A549 (cell line): ENCODE measurements at places on chromosomes 13 and 19. TPM values are rescaled to one million over a fixed set of nuclear protein-coding genes. Genes with fewer than 3 reads are reported as not detected.

IZUMO1 gene
- polyA plus RNA-seq: not detected in 3 replicates

SLC17A7 gene
- polyA plus RNA-seq: 0.35 to 0.44 TPM (median 0.39 TPM) in 3 replicates

CCDC106 gene
- polyA plus RNA-seq: 15.7 to 17.6 TPM (median 17.4 TPM) in 3 replicates

SCEL gene
- polyA plus RNA-seq: 0.06 to 0.17 TPM (median 0.17 TPM) in 3 replicates

ZNF222 gene
- 4.6 to 5.9 TPM (median 4.7 TPM) in 3 replicates for polyA plus RNA-seq

NOVA2 gene
- polyA plus RNA-seq: 0.13 to 0.30 TPM (median 0.24 TPM) in 3 replicates

UGGT2 gene
- 9.9 to 10.4 TPM (median 10.3 TPM) in 3 replicates for polyA plus RNA-seq

AP1M2 gene
- 44.8 to 53.1 TPM (median 45.0 TPM) in 3 replicates for polyA plus RNA-seq

GPR108 gene
- polyA plus RNA-seq: 35.4 to 42.1 TPM (median 36.4 TPM) in 3 replicates

GIPC1 gene
- 81.4 to 88.6 TPM (median 86.4 TPM) in 3 replicates for polyA plus RNA-seq

ZNF780B gene
- polyA plus RNA-seq: 7.1 to 10.3 TPM (median 8.7 TPM) in 3 replicates

SELENOV gene
- polyA plus RNA-seq: not detected in 3 replicates

C19orf18 gene
- 0.17 to 0.25 TPM in 2 of 3 replicates, not detected in the other for polyA plus RNA-seq

LRRC4B gene
- 0.67 to 1.2 TPM (median 0.97 TPM) in 3 replicates for polyA plus RNA-seq

POU2F2 gene
- 0.24 to 0.49 TPM (median 0.28 TPM) in 3 replicates for polyA plus RNA-seq

FBXO27 gene
- 12.5 to 17.5 TPM (median 14.2 TPM) in 3 replicates for polyA plus RNA-seq

KRTDAP gene
- polyA plus RNA-seq: not detected in 3 replicates

OLFM4 gene
- not detected in 3 replicates for polyA plus RNA-seq

RASAL3 gene
- not detected in 3 replicates for polyA plus RNA-seq

ZNF93 gene
- not detected in 3 replicates for polyA plus RNA-seq

NLRP5 gene
- polyA plus RNA-seq: not detected in 3 replicates

CACTIN gene
- polyA plus RNA-seq: 14.6 to 15.3 TPM (median 14.9 TPM) in 3 replicates

LSM4 gene
- polyA plus RNA-seq: 169 to 180 TPM (median 171 TPM) in 3 replicates

PDX1 gene
- 0.03 to 0.05 TPM (median 0.04 TPM) in 3 replicates for polyA plus RNA-seq

KLK2 gene
- polyA plus RNA-seq: 0.14 to 0.36 TPM (median 0.21 TPM) in 3 replicates

PRTN3 gene
- 0.18 to 0.39 TPM (median 0.24 TPM) in 3 replicates for polyA plus RNA-seq

CBY2 gene
- not detected in 3 replicates for polyA plus RNA-seq

CARM1 gene
- polyA plus RNA-seq: 31.4 to 32.2 TPM (median 31.8 TPM) in 3 replicates

CCDC8 gene
- 0.03 to 0.08 TPM in 2 of 3 replicates, not detected in the other for polyA plus RNA-seq

IFNL1 gene
- not detected in 3 replicates for polyA plus RNA-seq

TSHZ3 gene
- polyA plus RNA-seq: 2.0 to 2.1 TPM (median 2.0 TPM) in 3 replicates

MLLT1 gene
- 14.6 to 18.6 TPM (median 17.5 TPM) in 3 replicates for polyA plus RNA-seq
